Activated T-cell treated with anti-CD3 and anti-CD28 coated beads, Interleukin-2, amount 50 U/mL, for 72 hours (primary cell): ENCODE measurements at places on chromosomes 3 and 15. TPM values are rescaled to one million over a fixed set of nuclear protein-coding genes. Genes with fewer than 3 reads are reported as not detected.

IL5RA gene
- 0.77 TPM for total RNA-seq

TRPM1 gene
- not detected for total RNA-seq

RTP3 gene
- total RNA-seq: not detected

SH3GL3 gene
- 0.19 TPM for total RNA-seq

DNA sequence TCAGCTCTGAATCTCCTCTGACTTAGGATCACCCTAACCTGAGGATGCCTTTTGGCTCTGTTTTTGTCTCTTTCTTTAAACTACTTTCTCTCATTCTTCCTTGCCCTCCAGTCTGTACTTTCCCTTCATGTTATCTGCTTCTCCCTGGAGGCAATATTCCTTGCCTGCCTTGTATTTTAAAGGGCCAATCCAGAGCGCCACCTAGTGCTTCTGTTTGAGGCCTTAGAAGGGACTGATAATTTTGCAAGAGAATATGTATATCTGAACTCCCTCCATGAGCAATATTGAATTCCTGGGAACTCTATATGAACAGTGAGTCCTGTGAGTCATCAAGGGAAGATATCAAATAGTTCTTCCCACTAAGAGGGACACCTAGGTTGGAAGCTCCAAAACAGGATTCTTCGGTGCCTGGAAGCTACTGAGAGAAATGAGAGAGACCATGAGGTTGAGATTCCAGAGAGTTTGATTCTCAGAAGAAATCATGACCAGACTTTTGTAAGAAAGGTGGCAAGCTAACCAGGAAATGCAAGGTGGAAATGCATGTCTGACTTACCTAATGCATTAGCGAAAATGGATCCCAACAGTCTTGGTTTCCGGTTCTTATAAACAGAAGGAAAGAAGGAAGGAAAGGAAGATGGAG is 203.8 kb upstream of the CD96 start:
- peak; percentile 4 for DNase-seq
- no peak overlapping the region for H3K27ac ChIP-seq
- peaks cover 6% of the 10 kb centered on the region for H3K27me3 ChIP-seq
- no peak overlapping the region for H3K4me3 ChIP-seq

GRCh38 chr3:12275974-12276650 is 12.8 kb upstream of the PPARG start:
- no peaks in the 10 kb centered on the region for H3K36me3 ChIP-seq
- H3K4me3 ChIP-seq: no peak overlapping the region
- H3K27me3 ChIP-seq: peaks cover 42% of the 10 kb centered on the region
- no peaks in the 10 kb centered on the region for H3K4me1 ChIP-seq
- DNase-seq: no peak

- H3K36me3 ChIP-seq: no peaks in the 10 kb centered on the region
- no peak overlapping the region for H3K27ac ChIP-seq
- DNase-seq: no peak
- H3K4me3 ChIP-seq: no peak overlapping the region
- H3K4me1 ChIP-seq: peaks cover 6% of the 10 kb centered on the region
These were observed 102.6 kb upstream of the SLC6A6 start for GRCh38 chr3:14299767-14300166.

DNA sequence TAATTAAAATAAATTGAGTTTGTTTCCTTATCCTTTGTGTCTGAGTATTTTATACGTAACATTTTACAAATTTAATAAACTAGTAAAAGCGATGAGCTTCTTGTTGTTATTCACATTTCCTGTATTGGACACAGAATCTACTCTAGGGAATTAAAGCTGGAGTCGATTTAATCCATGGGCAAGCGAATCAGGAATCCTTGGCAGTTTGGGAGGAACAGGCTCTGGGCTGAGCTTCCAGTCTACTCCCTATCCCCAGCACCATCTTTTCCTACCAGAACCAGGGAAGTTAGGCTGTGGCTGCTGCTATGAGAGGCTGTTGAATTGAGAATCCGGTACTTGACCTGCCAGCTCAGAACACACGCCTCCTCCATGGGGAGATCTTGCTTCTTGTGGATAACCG is 437.3 kb upstream of the TPM1 start:
- no peak overlapping the region for H3K4me3 ChIP-seq
- peaks cover 11% of the 10 kb centered on the region for H3K27me3 ChIP-seq
- H3K36me3 ChIP-seq: no peaks in the 10 kb centered on the region
- no peaks in the 10 kb centered on the region for H3K4me1 ChIP-seq
- no peak overlapping the region for H3K27ac ChIP-seq
- no peak for DNase-seq

GRCh38 chr3:41103200-41103599 is 96.1 kb upstream of the CTNNB1 start:
- H3K27me3 ChIP-seq: peaks cover 4% of the 10 kb centered on the region
- no peak overlapping the region for H3K4me3 ChIP-seq
- no peak overlapping the region for H3K27ac ChIP-seq
- no peaks in the 10 kb centered on the region for H3K36me3 ChIP-seq
- no peak for DNase-seq
- H3K4me1 ChIP-seq: no peaks in the 10 kb centered on the region

- H3K27me3 ChIP-seq: peaks cover 78% of the 10 kb centered on the region
- H3K4me1 ChIP-seq: peaks cover 24% of the 10 kb centered on the region
These were observed 15.7 kb upstream of the AEN start for GRCh38 chr15:88605189-88606069.

DNA sequence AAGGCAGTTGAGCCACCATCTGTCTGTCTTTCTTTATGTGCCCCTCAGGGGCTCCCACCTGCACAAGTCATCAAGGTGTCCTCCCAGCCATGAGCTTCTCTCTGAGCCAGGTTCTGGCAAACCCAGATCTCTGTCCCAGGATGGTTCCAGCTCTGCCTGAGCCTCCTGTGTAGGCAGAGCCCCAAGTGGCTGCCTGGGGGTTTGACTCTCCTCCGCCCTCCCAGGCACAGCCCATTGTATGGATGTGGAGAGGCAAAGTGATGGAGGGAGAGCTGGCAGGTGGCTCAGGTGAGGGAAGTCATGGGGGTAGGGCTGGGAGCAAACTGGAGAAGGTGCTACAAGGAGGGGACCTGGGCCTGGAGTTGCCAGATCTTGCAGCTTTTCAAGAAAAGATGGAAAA is 56.9 kb downstream of the GRIP2 start:
- peaks cover 6% of the 10 kb centered on the region for H3K36me3 ChIP-seq
- peaks cover 4% of the 10 kb centered on the region for H3K4me1 ChIP-seq
- no peak for DNase-seq
- H3K27me3 ChIP-seq: no peaks in the 10 kb centered on the region
- no peak overlapping the region for H3K4me3 ChIP-seq

DNA sequence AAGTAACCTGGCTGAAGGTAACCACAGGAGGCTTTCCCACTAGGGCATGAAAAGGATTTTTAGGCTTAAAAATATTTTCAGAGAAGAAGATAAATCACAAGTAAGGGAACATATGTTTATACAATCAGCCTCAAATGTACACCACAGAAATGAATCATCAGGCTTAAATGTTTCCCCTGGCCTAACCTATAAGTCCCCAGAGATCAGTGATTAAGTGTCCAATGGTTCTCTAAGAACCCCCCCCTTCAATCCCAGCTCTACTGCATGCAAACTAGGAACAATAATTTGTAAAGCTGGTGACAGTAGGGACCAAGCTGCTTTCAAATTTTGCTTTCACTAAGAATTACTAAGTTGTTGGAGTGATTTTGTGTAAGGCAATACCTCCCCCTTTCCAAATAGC is 431.6 kb upstream of the LMCD1 start:
- DNase-seq: no peak
- peaks cover 1% of the 10 kb centered on the region for H3K36me3 ChIP-seq
- H3K27me3 ChIP-seq: peaks cover 6% of the 10 kb centered on the region
- H3K27ac ChIP-seq: no peak overlapping the region

DNA sequence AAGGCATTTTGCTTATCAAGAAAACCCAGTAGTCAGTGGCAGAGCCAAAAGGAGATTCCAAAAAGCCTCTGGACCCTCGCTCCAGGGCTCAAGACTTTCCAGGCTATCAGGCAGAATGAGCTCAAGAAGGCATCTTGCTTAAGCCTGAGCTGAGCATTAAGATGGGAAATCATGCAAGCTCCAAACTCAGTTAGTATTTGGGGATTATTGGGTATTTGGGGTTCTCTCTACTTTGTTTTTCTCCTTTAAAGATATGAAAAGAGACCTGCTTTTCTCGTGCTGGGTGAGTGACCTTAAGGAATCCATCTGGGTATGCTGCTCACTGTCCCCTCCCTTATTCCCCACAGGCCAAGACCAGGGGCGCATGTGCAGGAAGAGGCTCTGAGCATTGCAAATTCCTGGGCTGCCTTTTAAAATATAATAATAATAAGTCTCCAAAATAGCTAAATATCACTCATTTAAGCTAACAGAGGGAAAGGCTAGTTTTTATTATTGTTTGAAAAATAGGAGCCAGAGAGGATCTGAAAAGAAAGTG is 75.4 kb upstream of the HACD2 start:
- no peaks in the 10 kb centered on the region for H3K36me3 ChIP-seq
- H3K4me1 ChIP-seq: no peaks in the 10 kb centered on the region
- no peak overlapping the region for H3K4me3 ChIP-seq
- DNase-seq: no peak

GRCh38 chr3:142095841-142096240 is 53.5 kb downstream of the TFDP2 start:
- DNase-seq: no peak
- no peak overlapping the region for H3K27ac ChIP-seq
- H3K27me3 ChIP-seq: no peaks in the 10 kb centered on the region
- H3K4me1 ChIP-seq: peaks cover 19% of the 10 kb centered on the region
- H3K4me3 ChIP-seq: no peak overlapping the region
- H3K36me3 ChIP-seq: no peaks in the 10 kb centered on the region
